Trophoblast cell (in vitro differentiated cells and primary cell): ENCODE measurements at places on chromosomes 4 and X.

DNA sequence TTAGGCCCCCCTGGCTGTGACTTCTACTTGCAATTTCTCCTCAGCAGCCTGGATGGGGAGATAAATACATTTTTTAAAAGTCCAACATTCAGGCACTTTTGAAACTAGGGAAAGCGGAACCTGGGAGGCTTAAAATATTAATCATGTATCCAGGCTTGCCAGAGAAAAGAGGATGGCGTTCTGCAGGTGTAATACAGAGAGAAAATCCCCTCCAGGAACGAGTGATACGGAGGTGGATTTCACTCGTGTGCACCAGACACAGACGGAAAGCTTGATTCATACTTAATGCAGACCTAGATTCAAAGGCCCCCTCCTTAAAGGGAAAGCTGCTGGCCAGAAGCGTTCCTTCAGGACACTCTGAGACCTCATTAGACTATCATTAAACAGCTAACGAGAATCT lies 354.0 kb upstream of the BOD1L1 start:
- H3K36me3 ChIP-seq: no peaks in the 10 kb centered on the region
- H3K27ac ChIP-seq: no peak overlapping the region

DNA sequence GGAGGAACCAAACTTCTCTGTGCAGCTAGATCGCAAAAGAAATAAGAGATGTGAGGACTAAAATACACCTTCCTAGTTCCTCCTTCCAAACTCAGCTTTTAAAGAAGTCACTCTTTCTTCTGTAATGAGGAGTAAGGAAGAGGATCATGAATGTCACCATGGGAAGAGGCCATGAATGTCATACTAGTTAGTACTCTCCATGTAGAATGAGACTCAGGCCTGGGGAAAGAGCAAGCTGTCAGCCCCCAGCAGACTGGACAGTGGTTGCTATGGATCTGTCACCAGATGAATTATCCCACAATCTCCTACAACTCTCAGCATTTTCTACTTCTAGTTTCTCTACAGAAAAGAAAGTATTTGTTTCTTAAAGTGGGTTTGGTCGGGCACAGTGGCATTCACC lies 57.1 kb upstream of the PRDM8 start:
- no peaks in the 10 kb centered on the region for H3K4me1 ChIP-seq
- no peak overlapping the region for H3K4me3 ChIP-seq
- H3K27me3 ChIP-seq: no peaks in the 10 kb centered on the region
- no peak for DNase-seq

GRCh38 chr4:157045507-157046127 lies 30.3 kb upstream of the GLRB start:
- DNase-seq: peak; percentile 70
- H3K27ac ChIP-seq: no peak overlapping the region
- H3K36me3 ChIP-seq: no peaks in the 10 kb centered on the region
- H3K4me1 ChIP-seq: no peaks in the 10 kb centered on the region
- no peaks in the 10 kb centered on the region for H3K27me3 ChIP-seq
- H3K4me3 ChIP-seq: no peak overlapping the region

DNA sequence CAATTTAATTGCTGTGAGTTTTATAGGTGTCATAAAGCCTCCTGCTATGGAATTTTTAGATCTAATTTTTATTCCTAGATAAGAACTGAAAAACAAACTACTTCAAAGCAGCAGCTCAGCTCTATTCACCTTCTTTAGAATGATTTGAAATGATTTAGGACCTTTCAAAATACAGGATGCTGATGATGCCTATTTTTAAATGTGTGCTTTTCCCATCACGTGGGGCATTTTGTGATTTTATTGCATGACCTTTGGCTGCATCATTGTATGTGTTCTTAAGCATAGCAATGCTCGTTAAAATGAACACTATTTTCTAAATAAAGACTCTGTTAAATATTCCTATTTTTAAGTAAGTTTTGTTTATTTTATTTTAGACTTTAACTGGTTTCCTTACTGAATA lies 537.3 kb downstream of the STPG2 start:
- no peak for DNase-seq
- H3K27me3 ChIP-seq: no peaks in the 10 kb centered on the region
- H3K4me1 ChIP-seq: no peaks in the 10 kb centered on the region
- H3K27ac ChIP-seq: no peak overlapping the region
- no peaks in the 10 kb centered on the region for H3K36me3 ChIP-seq
- no peak overlapping the region for H3K4me3 ChIP-seq

GRCh38 chrX:123108513-123109427 lies 75.3 kb upstream of the GRIA3 start:
- no peaks in the 10 kb centered on the region for H3K27me3 ChIP-seq
- no peaks in the 10 kb centered on the region for H3K4me1 ChIP-seq
- H3K4me3 ChIP-seq: no peak overlapping the region
- no peak overlapping the region for H3K27ac ChIP-seq
- no peak for DNase-seq

DNA sequence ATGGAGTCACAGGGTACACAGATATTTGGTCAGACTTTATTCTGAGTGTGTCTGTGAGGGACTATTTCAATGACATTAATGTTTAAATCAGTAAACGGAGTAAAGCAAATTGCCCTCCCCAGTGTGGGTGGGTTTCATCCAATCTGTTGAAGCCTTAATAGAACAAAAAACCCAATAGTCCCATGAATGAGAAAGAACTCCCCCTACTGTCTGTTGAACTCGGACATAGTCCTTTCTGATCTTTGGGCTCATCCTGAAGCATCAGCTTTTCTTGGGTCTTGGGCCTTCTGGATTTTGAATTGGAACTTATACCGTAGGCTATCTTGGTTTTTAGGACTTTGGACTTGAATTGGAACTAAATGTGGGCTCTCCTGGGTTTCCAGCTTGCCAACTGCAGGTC lies 193.6 kb downstream of the COX7B2 start:
- no peak for DNase-seq
- H3K4me1 ChIP-seq: no peaks in the 10 kb centered on the region
- H3K36me3 ChIP-seq: no peaks in the 10 kb centered on the region

DNA sequence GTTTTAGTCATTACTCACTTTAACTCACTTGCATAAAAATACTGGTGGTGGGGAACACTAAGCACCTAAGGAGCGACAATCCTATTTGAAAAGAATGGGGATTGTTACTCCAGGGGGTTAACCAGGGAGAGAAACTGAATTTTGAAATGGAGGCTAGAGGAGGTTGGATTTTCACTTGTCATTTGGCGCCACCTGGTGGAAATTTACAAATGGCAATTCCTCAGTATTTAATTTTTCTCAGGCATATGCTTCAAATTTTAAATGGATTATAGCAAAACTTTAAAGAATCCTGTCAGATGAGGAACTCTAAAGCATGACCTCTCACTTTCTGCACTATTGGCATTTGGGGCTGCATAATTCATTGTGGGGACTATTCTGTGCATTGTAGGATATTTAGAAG lies 2.7 kb upstream of the GEMIN8 start:
- no peaks in the 10 kb centered on the region for H3K36me3 ChIP-seq
- peak; percentile 17 for DNase-seq
- no peak overlapping the region for H3K4me3 ChIP-seq
- no peak overlapping the region for H3K27ac ChIP-seq
- no peaks in the 10 kb centered on the region for H3K27me3 ChIP-seq

GRCh38 chrX:137916090-137916746 lies 350.3 kb downstream of the ZIC3 start:
- H3K36me3 ChIP-seq: no peaks in the 10 kb centered on the region
- H3K4me3 ChIP-seq: no peak overlapping the region
- H3K27ac ChIP-seq: no peak overlapping the region

GRCh38 chrX:133881007-133881406 lies 104.4 kb downstream of the GPC3 start:
- H3K4me1 ChIP-seq: peaks cover 3% of the 10 kb centered on the region
- H3K27me3 ChIP-seq: no peaks in the 10 kb centered on the region
- no peak for DNase-seq
- no peak overlapping the region for H3K27ac ChIP-seq
- no peak overlapping the region for H3K4me3 ChIP-seq
- H3K36me3 ChIP-seq: no peaks in the 10 kb centered on the region
